Right renal cortex interstitium (tissue), 3 donors: ENCODE measurements at places on chromosomes 6 and 20.
A peak's percentile ranks its signal among the peaks of the same experiment; 100 is the strongest.

DNA sequence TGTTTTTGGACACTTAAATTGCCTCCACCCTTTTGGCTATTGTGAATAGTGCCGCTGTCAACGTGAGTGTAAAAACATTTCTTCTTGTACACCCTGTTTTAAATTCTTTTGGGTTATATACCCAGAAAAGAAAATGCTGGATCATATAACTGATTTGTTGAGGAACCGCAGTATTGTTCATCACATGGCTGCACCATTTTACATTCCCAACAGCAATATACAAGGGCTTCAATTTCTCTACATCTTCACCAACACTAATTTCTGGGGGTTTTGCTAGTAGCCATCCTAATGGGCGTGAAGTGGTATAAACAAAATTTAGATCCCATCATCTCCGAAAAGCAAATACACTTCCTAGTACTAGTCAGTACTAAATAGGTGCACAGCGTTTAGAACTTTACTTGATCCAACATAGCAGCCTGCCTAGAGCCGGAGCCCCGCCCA lies 579 bp upstream of the BPHL start:
- DNase-seq = no peak

GRCh38 chr6:105459049-105459448 lies 56.2 kb upstream of the PREP start:
- no peak for DNase-seq

DNA sequence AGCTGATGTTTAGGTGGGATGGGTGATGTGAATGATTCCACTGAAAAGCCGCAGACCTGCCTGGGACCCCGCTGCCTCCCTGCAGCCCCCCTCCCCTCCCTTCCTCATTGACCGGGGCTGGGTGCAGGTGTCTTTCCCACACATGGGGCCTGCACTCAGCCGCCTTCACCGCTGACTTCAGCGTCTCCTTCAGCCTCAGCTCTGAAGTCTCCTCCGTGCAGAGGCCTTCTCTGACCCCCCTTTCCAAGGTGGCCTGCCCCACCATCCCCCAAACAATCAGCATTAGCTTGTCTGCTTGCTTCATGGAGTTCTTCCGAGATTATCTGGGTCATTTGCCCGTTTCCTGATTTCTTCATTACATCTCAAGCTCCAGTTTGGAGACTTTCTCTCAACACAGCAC lies 140.7 kb downstream of the SMOC2 start:
- DNase-seq = no peak

DNA sequence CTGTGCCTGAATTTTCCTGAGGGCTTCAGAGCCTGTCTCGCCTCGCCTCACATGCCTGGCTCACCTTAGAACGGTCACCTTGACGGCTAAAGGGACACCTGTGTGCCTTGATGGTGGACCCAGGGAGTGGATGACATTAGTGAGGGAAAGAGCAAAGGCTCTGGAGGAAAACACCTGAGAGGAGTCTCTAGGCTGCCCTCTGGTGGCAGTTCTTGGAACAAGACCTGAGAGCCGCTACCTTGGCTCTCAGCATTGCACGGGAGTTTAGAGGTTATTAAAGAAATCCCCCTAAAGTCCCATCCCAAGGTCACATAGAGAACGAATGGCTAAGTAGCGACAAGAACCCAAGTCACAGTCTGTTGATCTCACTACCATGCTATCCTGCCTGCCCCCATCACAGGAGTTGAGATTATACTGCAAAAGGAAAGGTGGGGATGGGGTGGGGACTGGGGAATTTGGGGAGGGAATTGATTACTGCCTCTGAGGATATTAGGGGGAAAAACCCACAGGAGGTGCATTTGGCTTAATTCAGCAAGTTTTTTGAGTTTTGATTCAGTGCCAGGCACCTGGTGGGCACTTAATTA lies 7.9 kb upstream of the CDSN start:
- DNase-seq = peak; percentile 37
